ENCODE measurements at places on chromosomes 5 and 9. TPM values are rescaled to one million over a fixed set of nuclear protein-coding genes. Genes with fewer than 3 reads are reported as not detected.

DNA sequence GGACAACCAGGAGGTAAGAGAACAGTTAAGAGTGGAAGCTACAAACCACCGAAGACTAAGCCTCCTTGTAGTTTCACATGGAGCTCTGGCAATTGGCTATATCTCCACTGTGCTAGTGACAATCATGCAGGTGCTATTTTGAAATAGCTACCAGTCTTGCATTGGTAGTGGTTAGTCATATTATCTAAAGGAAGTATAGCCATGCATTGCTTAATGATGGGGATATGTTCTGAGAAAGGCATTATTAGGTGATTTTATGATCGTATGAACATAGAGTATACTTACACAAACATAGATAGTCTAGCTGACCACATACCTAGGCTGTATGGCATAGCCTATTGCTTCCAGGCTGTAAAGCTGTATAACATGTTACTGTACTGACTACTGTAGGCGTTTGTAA is 28.4 kb downstream of the HSDL2 start:
- no peak for DNase-seq

DNA sequence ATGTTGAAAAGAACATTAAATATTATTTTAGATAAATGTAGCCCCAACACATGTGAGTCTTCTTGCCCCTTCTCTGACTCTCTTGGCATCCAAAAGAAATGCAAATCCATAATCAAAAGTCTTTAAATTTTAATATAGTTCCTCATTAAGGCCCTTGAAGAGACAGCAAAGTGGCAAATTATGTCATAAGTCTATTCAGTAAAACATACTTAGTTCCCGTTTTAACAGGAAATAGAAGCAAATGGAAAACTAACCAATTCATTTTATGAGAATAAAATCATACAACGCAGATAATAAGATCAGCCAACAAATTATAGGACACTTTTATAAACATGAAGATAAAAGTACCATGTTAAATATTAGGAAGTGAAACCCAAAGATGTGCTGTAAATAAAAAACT is 20.1 kb upstream of the IFNB1 start:
- DNase-seq: no peak

DNA sequence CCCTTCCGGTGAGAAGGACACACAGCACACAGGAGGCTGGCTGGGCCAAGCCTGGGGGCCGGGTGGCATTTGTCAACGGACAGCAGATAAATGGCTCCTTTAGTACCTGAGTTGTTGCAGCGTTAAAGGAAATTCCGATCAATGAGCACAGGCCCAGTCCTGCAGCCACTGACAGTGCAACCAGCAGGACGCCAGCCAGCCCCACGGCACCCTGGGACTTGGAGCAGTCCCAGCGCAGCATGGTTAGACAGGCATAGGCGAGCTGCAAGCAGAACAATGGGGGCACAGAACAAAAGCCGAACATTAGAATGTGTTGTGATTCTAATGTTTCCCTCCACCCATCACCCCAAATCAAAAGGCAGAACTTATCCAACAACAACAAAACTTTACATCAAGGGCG is 39.3 kb downstream of the PTCH1 start:
- no peak for DNase-seq

GRCh38 chr9:99472240-99472915 is 250.3 kb downstream of the SEC61B start:
- no peak for DNase-seq

The WDR38 gene
- total RNA-seq: not detected

The C9orf152 gene
- not detected for total RNA-seq

The FAM151B gene
- 2.6 TPM for total RNA-seq

Measured in MG63 (cell line).